Activated CD4-positive, alpha-beta T cell treated with anti-CD3 and anti-CD28 coated beads, Interleukin-2, Interleukin-4, amounts not matched to agents 100 ng/mL and 50 ng/mL, durations not matched to agents 16 hours and 8 hours (primary cell): ENCODE measurements at places on chromosomes 12 and 14.

DNA sequence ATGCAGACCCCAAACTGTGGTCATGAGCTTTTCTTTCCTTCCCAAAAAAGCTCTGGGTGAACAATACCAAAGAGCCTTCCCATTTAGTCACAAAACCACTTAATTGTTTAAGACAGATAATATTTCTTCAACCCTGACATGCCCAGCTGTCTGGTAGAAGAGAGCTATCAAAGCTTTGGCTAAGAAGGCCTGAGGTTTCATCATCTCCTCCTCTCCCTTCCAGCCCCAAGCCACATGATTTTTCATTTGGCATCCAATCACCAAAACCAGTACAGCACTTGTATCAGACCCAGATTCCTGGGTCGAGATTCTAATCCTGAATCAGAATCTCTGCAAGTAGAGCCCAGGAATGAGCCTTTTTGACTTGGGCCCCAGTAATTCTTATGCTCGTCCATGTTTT lies 199.6 kb upstream of the TMEM260 start:
- DNase-seq = no peak

GRCh38 chr14:42893183-42893582 lies 1286.5 kb downstream of the LRFN5 start:
- DNase-seq = no peak

GRCh38 chr14:48874711-48875110 lies 711.5 kb downstream of the RPS29 start:
- no peak for DNase-seq

DNA sequence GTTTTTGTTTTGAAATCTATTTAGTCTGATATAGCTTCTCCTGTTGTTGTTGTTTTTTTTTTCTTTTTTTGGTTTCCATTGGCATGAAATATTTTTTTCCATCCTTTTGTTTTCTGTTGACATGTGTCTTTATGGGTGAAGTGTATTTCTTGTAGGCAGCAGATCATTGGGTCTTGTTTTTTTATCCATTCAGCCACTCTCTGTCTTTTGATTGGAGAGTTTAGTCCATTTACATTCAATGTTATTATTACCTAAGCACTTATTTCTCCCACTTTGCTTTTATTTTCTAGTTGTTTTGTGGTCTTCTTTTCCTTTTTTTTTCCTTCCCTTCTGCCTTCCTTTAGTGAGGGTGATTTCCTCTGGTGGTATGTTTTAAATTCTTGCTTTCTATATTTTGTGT lies 193.6 kb upstream of the TMEM260 start:
- DNase-seq = no peak

GRCh38 chr14:32677129-32677780 lies 261.4 kb upstream of the NPAS3 start:
- no peak for DNase-seq

DNA sequence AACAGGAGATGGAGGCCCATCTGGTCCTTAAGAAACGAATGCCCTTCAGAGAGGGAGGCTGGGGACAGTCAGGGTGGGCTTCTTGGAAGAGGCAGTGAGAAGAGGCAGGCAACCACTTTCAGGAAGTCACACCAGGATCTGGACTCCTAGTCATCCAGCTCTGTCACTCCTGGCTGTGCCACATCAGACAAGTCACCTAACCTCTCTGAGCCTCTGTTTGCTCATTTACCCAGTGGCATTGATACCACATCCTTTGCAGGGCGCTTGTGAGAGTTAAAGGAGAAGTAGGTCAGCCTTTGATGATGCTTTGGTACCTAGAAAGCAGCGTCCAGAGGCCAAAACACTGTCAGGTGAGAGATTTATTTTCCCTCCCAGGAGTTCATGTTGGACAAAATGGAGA lies 11.1 kb downstream of the CCDC197 start:
- DNase-seq = peak; percentile 53

GRCh38 chr12:70398862-70399261 lies 32.8 kb downstream of the KCNMB4 start:
- no peak for DNase-seq

DNA sequence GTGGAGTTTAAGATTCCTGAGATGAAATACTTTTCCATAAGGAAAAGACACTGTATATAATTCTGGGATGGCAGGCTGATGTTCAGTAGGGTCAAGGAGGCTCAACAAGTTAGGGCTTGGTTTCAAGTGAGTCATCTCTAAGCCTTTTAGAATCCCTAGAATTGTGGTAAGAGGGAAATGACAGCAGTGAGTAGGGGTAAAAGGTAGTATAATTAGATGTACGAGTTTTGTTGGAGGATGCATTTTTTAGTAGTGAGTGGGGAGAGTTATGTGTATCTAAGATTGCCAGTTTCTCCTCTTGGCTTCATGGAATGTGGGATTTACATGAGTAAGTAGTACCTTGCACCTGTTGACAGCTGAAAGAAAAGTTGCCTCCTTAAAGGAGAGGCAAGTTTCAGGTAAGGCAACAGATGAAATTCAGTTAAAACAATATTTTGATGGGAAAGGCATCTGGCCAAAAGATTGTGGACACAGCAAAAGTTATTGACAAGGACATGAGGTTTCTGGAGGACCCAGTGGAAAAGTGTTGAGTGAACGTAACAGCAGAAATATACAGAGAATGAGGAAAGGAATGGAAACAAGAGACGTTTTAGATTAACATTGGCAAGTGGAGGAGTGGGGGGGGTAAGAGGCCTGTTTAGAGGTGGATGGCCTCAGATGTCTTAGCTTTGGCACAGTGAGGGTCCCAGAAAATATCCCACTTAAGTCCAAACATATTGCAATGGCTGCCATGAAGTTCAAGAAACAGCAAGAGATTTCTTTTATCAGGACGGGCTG lies 21.8 kb downstream of the LMO3 start:
- no peak for DNase-seq

DNA sequence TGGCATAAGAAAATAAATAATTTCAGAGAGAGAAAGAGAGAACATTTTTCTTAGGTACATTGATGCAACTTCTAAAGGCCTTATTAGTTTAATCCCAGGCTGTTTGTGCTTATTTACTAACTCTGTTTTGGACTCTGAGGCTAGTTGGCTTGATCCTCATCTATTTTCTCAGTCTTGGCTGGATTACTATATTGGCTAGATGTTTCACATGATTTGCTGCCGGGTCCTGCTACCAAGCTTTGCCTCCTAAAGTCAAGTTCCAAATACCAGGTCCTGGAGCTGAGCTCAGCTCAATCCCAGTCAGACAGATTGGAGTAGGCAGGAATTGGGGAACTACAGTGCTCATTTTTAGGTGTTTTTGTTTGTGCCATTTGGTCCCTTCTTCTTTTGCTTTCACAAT lies 340.8 kb downstream of the BCAT1 start:
- no peak for DNase-seq

- DNase-seq = peak; percentile 5
Observed at GRCh38 chr12:15788233-15789219, 662 bp downstream of the EPS8 start.

- no peak for DNase-seq
Observed at GRCh38 chr14:66248256-66248655, 237.9 kb upstream of the CCDC196 start.

DNA sequence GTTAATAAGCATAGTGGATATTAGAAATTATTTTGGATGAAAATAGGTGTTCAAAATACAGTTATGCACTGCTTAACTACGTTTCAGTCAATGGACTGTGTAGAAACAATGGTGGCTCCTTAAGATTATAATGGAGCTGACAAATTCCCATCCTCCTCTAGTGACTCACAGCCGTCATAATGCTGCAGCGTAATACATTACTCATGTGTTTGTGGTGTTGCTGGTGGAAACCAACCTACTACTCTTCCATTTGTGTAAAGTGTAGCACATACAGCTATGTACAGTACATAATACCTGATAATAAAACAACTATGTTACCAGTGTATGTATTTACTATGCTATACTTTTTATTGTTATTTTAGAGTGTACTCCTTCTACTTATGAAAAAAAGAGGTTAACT lies 111.2 kb upstream of the TMCC3 start:
- peak; percentile 21 for DNase-seq
